ENCODE measurements at places on chromosomes 3 and 15.
A peak's percentile ranks its signal among the peaks of the same experiment; 100 is the strongest.

GRCh38 chr3:28674212-28674611 lies 325.6 kb upstream of the AZI2 start:
- DNase-seq = no peak

DNA sequence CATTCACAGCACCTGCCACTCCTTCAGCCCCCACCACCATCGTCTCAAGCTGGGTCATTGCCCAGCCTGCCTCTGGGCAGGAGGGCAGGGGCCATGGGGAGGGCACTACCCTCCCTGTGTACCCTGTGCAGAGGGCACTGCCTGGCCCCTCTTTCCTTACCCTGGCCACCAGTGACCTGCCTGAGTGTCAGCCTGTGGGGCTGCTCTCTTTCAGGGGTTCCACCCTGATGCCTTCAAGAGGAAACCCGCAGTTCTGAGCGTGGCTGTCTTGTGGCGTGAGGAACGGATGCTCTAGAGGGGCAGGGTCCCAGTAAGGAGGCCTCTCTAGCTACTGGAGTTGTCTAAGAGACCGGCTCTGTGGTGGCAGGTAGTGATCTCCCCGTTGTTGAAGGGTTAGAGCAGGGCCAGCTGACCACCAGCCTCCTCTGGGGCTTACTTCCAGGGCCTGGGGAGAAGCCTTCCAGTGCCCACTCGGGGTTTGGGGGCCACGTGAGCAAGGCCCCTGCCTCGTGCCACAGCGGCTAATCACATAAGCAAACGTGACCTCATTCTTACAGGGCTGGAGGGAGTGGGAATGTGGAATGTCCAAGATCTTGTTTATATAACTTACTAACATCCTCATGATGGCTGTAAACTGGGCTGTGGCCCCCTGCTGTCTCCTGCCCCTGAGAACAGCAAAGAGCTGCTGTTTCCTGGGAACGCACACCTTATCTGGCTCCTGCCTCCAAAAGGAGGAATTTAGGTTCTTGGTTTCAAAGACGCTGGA lies 31.4 kb upstream of the SEC13 start:
- no peak for DNase-seq

DNA sequence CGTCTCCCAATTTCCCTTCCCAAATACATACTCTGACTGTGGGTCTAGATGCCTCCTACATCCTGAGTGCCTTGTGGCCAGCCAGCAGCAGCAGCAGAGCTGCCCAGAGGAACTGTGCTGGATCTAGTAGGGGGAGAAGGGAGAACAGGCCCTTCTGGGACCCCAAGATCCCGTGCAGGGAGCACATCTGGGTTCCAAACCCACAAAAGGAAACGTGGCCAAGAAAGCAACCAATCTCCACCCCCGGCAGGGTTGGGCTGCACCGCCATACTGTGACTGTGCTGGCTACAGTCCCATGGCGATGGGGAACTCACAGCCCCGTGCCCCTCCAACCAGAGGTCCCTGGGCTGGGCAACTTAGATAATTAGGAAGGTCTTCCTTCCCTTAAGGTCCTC lies 86.3 kb downstream of the PPCDC start:
- no peak for DNase-seq

DNA sequence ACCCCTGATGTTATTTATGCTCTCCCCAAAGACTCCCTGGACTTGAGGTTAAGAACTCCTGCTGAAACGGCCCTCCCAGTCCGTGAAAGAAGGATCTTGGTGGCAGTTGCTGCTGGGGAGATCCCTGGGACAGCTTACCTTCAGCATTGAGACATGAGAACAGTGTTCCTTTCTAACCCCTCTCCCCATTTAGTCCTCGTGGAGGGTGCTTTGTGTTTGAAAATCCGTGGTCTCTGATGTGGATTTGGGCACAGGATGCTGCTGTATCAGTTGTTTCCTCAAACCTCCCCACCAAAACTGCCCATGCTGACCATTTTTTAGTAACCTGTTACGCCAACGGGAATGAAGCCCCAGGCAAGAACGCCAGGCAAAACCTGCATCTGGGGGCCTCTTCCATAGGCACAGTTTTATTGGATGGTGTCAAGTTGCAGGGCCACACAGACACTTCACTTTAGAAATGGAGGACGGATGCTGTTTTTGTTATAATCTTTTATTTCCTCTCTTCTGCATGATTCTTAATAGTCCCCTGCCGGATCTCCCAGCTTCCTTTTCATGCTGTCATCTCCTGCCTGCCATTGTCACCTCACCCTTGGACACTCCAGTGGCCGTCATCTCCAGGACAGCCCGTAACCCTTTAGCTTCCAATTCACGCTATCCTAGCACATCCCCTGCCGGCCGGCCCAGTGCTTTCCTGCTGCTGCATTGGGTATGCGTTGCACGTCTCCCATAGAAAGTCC lies 31.7 kb upstream of the CEMIP start:
- DNase-seq = no peak

- no peak for DNase-seq
Measured at GRCh38 chr3:81301230-81301629, 460.2 kb downstream of the GBE1 start.

GRCh38 chr15:84844964-84845363 lies 27.8 kb downstream of the ALPK3 start:
- peak; percentile 19 for DNase-seq

DNA sequence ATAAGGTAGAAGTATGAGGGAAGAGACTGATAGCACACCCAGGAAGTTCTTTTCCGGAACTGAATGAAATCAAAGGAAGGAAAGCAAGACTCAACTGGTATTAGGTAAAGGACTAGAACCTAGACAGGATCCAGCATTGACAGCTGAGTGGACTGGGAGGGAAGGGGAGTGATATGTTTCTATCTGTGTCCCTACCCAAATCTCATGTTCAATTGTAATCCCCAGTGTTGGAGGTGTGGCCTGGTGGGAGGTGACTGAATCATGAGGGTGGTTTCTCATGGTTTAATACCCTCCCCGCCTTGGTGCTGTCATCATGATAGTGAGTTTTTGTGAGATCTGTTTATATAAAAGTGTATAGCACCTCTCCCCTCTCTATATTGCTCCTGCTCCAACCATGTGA lies 415.9 kb upstream of the KCNMB2 start:
- DNase-seq = no peak

DNA sequence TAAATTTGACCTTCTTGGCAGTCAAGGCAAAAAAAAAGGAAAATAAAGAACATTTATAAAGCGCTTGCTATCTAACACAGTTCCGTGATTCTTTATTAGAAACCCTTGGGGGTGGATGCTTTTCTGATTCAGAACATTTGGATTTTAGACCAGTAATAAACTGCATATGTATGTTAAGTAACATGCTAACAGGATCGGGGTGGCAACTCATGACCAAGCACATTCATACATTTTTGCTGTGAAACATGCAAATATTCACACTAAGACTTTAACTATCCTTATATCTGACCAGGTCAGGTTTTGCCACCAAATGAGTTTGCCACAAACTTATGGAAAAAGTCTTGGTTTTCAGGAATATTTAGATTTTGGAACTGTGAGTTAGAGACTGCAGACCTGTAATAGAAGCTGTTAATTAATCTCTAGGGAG lies 30.4 kb upstream of the KLF13 start:
- DNase-seq = no peak

DNA sequence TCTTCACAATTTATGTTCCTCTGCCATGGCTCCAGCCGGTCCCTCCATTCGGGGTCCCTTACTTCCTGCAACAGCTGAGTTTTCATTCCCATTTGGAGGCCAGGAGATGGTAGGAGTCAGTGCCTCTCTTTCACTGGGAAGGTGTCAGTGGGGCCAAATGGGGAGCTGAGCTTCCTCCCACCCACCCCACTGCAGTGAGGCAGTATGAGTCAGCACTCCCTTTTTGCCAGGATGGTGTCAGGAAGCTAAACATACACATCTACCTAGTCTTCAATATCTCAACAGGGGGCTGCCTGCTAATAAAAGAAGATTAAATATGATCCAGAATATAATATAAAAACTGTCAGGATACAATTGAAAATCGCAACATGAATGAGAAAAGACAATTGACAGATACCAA lies 12.7 kb upstream of the ACTC1 start:
- DNase-seq = no peak

- DNase-seq = no peak
Measured at GRCh38 chr15:45355860-45356259, 22.5 kb downstream of the GATM start.

DNA sequence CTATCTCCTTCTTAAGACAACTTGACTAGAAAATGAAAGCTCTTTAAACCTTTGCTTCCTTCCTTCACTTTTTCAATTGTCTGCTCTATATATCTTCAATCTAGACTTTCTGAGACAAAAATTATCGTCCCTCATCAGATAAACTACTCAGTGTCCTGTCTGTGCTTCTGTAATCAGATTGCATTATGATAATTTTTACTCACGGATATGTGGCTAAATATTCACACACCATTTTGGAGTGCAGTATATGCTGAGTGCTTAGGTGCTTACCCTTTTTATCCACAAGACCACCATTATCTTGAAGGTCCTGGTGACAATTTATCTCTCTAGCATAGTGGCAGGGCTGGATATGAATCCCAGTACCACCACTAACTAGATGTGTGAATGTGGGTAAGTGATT lies 1012.3 kb downstream of the TUSC7 start:
- DNase-seq = no peak

- DNase-seq = no peak
Measured at GRCh38 chr3:112767177-112767576, 79.5 kb downstream of the CD200R1L start.

- no peak for DNase-seq
Measured at GRCh38 chr15:57495041-57495440, 96.7 kb upstream of the MYZAP start.

DNA sequence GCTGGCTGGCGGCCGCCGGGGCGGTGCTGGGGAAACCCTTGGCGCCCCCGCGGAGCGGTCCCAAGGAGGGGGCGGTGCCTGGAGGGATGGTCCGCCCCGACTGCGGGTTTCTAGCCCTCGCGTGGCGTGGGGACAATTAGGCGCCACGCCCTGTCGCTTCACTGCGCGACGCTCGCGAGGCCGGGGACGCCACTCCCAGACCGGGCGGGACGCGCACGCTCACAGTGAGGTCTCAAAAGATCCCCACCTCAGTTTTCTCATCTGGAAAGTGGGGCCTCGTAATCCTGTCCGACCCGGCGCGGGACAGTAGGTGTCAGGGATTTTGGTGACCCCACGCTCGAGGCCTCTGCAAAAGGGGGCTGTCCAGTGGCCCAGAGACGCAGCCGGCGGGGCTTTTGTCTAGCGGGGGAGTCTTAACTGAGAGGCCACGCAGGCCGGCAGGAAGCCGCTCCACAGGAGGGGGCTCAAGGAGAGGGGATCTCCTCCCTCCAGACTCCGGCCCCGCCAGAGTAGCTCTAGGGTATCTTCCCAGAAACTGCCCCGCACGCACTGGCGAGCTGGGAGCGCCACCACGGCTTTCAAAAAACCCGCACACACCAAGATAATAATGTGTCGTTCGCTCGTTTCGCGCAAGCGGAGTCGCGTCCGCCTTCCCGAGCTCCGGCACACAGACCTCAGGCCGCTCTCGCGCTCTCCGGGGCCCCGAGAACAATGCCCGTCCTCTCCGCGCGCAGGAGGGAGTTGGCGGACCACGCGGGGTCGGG lies 710 bp upstream of the CLK3 start:
- peak; percentile 94 for DNase-seq

DNA sequence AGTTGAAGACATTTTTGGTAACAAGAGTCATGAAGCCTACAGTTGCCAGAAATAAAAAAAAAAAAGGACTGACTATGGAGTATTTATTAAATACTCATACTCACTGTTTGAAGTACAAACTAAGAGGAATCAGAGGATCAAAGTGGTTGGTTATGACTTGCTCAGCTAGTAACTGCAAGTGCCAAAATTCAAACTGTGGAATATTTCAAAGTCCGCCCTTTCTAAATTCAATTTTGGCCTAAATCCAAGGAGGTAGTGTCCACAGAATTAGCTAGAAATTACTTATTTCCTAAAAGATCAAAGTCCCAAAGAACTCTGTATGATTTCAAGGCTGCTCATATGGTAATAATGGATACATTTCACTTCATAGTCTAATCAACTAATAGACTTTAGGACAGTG lies 274.5 kb downstream of the ZBTB20 start:
- no peak for DNase-seq

DNA sequence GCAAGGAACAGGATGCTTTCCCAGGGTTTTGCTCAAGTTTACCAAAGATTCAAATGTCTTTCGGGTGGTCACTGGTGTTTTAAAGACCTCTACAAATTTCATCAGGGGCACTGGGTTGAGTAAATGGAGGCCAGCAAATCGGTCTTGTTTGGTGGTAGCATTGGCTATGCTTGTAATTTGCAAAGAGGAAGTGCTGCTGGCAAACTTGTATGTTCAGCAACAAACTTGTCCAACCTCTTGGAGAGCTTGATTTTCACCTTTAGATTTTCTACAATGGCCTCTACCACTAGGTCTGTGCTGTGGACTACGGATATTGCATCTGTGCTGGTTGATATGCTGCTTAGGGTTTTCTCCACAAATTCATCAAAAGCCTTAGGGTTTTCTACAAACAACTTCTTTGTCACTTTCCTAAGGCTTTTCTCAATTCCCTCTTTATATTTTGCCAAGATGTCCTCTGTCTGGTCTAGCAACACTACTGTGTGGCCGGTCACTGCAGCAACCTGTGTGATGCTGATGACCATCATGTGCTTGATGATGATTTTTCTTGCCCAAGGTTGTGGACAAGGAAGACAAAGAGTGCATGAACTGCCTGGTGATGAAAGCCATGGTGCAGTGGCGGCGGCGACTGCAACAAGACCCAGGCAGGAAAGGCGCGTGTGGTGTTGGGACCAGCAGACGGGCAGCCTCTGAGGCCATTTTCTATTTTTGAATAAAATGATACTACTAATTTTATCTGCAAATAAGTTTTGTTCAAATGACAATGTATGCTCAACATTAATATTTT lies 50.8 kb downstream of the RFX7 start:
- DNase-seq = no peak

- no peak for DNase-seq
Measured at GRCh38 chr3:11570251-11570650, 73.5 kb downstream of the VGLL4 start.

GRCh38 chr3:66481071-66482017 lies 19.5 kb downstream of the LRIG1 start:
- DNase-seq = no peak

GRCh38 chr3:79125313-79125984 lies 642.3 kb downstream of the ROBO1 start:
- DNase-seq = no peak

- DNase-seq = no peak
Measured at GRCh38 chr3:62638316-62638715, 236.9 kb downstream of the CADPS start.

GRCh38 chr3:143122089-143122430 lies 2.5 kb downstream of the CHST2 start:
- DNase-seq = no peak

DNA sequence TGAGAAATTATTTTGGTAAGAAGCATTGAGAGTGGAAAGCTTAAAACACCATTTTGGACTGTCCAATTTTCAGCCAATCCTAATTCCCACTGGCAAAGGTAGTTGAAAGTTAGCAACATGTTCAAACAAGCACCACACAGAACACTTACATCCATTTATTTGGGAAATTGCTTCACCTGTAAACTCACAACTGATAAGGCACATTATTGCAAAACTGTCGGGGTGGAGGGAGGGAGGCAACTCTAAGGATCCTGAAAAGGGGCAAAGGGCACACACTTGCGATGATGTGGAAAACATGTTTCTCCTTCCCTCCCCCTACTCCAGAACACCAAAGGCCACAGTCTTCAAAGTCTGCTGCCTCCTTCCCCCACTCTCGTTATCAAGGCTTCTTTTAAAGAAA lies 9.4 kb downstream of the TMEM41A start:
- DNase-seq = no peak

GRCh38 chr3:6516143-6516542 lies 344.8 kb upstream of the GRM7 start:
- DNase-seq = no peak
